Mesendoderm (in vitro differentiated cells): ENCODE measurements at places on chromosomes 13 and 19.

DNA sequence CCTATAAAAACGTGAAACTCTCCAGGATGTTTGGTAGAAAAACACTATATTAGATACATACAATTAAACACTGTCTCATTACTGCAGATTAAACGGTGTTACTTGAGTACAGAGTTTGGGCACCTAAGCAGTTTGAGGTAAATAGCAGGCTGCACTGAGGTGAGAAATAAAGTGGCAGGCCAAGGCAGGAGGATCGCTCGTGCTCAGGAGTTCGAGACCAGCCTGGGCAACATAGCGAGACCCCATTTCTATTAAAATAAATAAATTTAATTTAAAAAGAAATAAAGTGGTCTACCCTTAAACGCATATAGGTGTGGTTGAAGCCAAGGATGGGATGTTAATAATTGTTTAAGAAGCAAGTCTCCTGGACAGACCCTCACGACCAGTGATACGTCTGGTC lies 1.2 kb downstream of the PSPC1 start:
- DNase-seq, result no peak

- DNase-seq, result peak; percentile 84
These were observed 153.8 kb downstream of the DCT start for GRCh38 chr13:94325650-94326049.

GRCh38 chr13:109113427-109113826 lies 484.0 kb downstream of the MYO16 start:
- DNase-seq, result no peak

DNA sequence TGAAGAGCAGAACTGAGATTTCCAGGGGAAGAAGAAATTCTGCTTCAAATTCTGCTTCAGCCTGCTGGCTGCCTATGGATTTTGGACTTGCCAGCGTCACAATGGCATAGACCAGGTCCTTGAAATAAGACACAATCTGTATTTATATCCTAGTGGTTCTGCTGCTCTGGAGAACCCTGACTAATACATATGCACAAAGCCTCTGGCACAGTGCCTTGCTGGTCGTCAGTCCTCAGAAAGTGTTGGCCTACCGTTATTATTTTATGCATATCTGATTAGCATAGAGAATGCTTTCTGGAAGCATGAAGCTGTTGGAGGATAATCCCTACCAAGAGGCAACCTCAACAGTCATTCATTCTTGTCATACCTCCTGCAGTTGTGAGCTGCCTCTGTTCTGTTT lies 213.7 kb downstream of the B3GLCT start:
- DNase-seq, result no peak

DNA sequence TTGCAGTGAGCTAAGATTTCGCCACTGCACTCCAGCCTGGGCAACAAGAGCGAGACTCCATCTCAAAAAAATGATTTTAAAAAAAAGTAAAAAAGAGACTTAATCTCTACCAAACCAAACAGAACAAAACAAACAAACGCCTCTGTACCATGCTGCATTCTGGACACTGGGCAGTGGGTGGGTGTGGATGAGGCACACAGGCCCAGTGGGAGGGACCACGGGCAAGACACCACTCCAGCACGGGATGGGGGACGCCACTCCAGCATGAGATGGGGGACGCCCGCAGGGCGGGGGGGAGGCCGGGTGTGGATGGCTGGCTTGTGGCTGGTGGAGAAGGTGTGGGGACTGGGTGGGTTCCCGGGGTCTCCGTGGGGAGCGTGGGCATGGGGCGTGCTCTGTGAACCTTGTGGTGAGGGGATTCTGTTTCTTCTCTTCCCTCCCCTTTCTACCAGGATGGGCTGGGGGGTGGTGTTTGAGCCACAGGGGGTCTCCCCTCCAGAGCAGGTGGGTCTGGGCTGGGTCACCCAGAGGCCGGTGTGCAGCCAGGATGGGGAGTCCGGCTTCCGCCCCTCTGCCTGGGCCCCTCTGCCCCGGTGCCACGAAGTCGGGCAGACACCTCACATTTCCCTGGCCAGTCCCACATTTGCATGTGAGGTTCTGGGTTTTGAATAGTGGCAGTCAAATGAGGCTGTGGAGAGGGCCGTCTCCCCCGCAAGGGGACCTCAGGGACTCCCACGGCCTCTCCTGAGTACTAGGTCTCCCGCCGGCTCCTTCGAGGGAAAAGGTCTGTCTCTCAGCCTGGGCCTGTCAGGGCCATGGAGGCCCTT lies 23.9 kb upstream of the MATK start:
- no peak for DNase-seq

DNA sequence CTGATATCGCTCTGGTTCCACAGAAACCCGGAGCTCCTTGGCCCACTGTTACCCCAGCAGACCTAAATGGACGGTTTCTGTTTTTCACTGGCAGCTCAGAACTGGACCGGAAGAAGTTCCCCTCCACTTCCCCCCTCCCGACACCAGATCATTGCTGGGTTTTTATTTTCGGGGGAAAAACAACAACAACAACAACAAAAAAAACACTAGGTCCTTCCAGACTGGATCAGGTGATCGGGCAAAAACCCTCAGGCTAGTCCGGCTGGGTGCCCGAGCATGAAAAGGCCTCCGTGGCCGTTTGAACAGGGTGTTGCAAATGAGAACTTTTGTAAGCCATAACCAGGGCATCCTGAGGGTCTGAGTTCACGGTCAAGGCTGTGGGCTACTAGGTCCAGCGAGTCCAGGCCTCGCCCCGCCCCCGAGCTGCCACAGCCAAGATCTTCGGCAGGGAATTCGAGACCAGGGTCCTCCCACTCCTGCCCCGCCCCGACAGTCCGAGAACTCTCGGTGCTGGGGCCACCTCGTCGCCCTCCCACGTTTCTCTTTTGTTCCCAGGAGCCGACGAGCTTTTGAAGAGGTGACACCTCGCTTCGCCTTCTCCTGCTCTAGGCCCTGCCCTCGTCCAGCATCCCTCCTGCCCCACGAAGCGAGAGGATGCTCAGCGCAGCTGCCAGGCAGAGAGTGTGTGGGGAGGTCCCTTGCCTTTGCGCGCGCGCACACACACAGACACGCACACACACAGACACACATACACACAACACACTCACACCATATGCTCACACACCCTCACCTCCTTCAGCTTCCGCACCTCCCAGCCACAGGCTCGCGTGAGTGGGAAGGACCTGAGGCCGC lies 8.8 kb downstream of the ZIC2 start:
- peak; percentile 88 for DNase-seq

DNA sequence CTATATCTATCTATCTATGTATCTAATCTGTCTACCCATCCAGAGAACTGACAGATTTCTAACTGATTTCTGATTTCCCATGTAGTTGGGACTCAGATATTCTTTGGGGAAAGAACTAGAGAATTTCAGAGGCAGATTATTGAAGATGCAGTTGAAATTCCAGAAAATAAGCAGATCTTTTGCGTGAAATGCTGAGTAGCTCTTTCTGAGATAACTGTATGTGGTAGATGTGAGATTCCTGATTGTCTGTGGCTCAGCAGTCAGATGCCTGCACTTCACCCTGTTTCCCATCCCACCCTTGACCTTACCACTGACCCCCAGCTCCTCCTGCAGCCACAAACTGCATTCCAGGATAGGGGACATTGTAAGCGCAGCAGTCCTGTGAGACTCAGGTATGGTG lies 61.5 kb downstream of the DGKH start:
- no peak for DNase-seq

- DNase-seq, result peak; percentile 89
These were observed 122.7 kb downstream of the TBC1D4 start for GRCh38 chr13:75359266-75359665.

DNA sequence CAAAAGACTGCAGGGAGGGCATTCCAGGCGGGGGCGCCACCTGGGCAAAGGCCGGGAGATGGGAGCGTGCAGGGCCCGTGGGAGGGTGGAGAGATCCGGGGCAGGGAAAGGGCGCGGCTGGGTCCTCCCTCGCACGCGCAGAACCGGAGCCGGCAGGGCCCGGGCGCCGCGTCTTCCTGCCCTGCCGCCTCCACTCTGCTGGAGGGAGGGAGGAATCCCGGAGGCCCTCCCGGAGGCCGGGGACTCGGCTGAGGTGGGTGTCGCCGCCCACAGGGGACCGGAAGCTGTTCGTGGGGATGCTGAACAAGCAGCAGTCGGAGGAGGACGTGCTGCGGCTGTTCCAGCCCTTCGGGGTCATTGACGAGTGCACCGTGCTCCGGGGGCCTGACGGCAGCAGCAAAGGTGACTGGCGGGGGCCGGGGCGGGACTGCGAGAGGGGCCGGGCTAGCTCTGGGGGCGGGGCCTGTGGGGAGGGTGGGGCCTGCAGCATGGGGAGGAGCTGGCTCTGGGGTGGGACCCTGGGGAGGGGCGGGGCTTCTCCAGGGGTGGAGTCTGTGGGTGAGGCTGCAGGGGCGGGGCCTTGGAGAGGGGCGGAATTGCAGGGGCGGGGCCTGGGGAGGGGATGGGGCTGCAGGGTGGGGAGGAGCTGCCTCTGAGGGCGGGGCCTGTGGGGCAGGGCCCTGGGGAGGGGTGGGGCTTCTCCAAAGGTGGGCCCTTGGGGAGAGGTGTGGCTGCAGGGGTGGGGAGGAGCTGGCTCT lies 51.3 kb downstream of the CELF5 start:
- DNase-seq, result peak; percentile 96

GRCh38 chr19:4088975-4089374 lies 22.3 kb upstream of the ZBTB7A start:
- DNase-seq, result no peak

DNA sequence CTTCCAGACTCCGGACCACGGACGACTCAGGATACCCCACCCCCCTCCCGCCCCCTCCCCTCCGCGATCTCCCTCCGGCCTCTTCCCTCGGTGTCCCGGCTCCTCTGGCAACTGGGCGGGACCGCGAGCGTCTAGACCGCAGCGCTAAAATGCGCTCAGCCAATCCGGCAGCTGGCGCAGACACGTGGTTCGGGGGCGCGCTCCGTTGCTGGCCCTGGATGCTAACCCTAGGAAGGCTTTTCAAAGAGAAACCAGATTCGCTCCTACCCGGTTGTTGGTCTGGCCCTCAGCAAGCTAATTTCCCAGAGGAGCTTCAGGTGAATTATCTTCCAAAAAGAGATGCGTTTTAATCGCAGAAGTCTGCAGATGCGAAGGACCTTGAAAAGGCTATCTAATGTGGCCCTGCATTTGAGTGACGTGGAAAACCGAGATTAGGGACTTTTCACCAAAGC lies at the start of gene DZIP1:
TSS of gene DZIP1 (minus strand) at position 106 of the 452 bp plus-strand sequence. CDS start 2,677 bp downstream, outside the sequence.
- DNase-seq, result peak; percentile 97

DNA sequence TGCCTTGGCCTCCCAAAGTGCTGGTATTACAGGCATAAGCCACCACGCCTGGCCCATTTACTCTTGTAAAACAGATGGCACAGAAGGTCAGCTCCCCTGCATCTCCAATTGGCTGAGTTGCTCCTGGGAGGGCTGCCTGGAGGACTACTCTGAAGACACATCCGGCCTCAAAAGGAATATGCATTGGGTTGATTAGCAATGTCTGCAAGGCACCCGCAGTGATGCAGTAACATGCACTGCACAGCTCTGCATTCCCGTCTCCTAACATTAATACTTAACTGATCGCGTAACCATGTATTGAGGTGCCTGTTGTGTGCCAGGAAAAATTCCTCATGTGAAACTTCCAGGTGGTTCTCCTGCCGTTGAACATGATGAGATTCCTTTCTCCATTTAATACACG lies 5.0 kb downstream of the ELAVL3 start:
- DNase-seq, result no peak

- DNase-seq, result no peak
These were observed 68.1 kb upstream of the EDNRB start for GRCh38 chr13:77986713-77987112.

DNA sequence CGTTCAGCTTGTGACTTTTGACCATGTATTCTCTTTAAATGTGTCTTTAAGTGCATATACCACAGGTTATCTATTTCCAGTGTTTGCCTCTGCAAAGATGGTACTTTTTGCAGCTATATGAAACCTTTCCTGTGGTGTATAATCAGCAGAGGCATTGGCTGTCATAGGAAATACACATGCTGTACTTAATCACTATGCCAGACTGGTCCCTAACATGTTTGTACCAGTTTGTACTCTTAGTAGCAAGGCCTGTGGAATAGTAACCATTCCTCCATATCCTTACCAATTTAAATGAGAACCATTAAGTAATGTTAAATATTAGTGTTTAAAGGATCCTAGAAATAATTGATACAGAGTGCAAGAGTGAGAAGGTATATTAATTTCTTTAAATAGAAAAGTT lies 69.8 kb downstream of the CDK8 start:
- no peak for DNase-seq

GRCh38 chr19:50406156-50406820 lies 12.4 kb upstream of the SPIB start:
- DNase-seq, result no peak

GRCh38 chr19:17424743-17425365 lies 5.0 kb downstream of the MVB12A start:
- DNase-seq, result peak; percentile 85

DNA sequence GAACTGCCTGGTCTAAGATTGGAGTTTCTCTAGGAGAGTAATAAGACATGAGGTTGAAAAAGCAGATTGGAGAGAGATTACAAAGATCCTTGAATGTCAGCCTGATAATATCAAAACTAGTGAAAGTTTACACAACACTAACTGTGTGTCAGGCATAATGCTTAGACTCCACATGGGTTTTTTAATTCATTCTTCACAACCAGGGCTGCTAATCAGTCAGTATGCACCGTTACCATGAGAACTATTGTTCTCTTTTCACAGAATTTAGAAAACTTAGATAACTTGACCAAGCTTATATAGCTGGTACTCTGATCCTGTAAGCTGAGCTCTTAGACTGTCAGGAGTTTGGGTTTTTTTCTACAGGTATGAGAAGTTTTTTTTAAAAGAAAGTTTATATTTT lies 46.6 kb upstream of the TSC22D1 start:
- peak; percentile 86 for DNase-seq

DNA sequence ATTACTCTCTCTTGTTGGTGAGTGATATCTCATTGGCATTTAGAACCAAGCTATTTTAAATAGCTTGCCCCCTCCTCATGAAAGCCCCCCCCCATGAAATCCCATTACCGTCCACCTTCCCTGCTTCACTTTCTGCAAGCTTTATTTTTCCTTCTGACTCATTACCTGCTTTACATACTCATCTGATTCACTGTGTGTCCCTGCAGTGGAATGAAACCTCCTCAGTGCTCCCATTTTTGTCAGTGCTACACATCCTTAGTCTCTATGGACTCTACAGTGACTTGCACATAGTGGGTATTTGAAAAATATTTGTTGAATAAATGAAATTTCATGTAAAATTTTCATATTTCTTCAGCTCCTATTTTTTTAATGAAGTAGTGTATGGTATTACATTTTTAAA lies 62.3 kb downstream of the DOCK9 start:
- no peak for DNase-seq

GRCh38 chr13:40600149-40600751 lies 66.2 kb downstream of the FOXO1 start:
- no peak for DNase-seq
